ENCODE measurements at places on chromosomes 4 and X.

GRCh38 chrX:11196476-11196875, 85.3 kb downstream of the HCCS start:
- DNase-seq = no peak

GRCh38 chrX:49627086-49627777, 28.4 kb downstream of the GAGE1 start:
- DNase-seq = no peak

- DNase-seq = no peak
Measured at GRCh38 chr4:110989125-110989524, 366.2 kb upstream of the PITX2 start.

DNA sequence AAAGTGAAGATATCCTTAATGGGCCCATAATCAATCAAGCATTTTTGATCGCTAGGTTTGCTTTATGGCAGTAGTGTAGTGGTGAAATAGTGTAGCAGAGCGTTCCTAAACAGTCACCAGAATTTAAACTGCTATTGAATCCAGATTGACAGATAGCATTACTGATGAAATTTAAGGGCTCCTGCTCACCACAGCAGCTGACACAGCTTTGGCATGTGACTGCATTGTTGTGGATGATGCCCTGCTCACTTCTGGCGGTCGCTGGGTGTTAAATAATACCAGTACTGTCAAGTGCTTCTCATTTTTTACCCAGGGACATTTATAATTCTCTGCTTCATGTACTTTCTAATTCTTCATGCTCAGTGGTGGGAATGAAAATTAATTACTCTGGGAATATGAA, 102.0 kb upstream of the ARHGAP24 start:
- DNase-seq = no peak

GRCh38 chrX:39337451-39337850, 536.2 kb downstream of the MID1IP1 start:
- no peak for DNase-seq

Data from activated CD4-positive, alpha-beta T cell treated with anti-CD3 and anti-CD28 coated beads, Interleukin-2, amount 50 U/mL, for 24 hours (primary cell).